ENCODE measurements at places on chromosomes 5 and 9. TPM values are rescaled to one million over a fixed set of nuclear protein-coding genes. Genes with fewer than 3 reads are reported as not detected.

The FLT4 gene
- total RNA-seq: 42.1 TPM

GRCh38 chr5:10634050-10634449 lies 70.2 kb downstream of the ANKRD33B start:
- DNase-seq: no peak

DNA sequence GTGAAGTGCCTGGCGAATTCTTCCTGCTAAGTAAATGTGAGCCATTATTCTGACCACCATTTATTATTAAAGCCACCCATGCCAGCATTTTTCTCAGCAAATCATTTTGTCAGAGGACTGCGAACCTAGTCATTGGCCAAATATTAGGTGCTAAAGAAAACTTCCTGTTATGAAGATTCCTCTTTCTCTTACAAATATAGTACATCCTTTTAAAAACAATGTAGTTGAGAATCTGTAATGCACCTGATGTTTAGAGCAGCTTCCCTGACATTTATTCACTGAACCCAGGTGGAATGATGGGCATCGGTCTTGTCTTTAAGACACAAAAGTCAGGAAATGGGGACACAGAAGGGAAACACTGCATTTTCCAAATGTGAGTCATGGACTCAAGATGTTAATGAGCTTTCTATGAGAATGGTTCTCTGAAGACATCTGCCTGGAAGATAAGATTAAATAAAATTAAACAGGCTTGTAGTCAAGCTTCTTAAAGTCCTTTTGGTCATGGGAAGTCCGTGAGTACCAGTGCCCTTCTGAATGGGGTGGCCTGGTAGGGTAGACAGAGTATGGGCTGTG lies 290.6 kb downstream of the FBXL7 start:
- DNase-seq: no peak

The ZNF300 gene
- total RNA-seq: 2.5 TPM

DNA sequence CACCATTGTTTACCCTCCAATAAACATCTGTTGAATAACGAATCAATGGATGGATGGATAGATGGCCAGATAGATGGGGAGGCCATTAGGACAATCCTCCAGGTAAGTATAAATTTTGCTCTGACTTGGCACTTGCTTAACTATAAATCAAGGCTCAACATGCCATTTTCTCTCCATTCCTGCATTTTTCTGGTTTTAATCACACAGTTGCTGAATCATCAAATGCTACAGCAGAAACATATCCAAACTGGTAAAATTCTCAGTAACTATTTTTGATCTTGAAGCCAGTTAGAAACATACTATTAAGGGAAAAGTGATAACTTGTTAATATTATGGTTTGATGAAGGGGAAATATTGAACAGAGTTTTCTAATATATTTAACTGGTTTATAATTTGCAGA lies 71.5 kb upstream of the MTAP start:
- no peak for DNase-seq

All from lung (tissue), 17 donors.